ENCODE measurements at places on chromosomes 3 and 15.
A peak's percentile ranks its signal among the peaks of the same experiment; 100 is the strongest.

DNA sequence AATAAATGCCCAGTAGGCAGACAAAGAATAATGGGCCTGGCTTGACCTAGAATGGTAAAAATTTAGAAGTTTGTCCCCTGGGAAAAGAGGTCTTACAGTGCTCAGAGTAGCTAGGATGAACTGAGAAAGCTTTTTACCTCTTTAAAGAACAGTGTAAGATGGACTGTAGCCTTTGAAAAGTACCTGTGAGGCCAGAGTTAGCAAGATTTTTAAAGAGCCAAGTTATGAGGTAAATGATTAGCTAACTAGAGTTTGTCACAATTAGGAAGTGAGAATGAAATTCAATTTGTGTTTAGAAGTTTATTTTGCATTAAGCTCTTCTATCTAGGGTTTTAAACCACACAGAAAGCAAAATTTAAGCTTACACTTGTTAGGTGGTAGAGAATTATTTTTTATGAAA is 480.9 kb downstream of the ZIC1 start:
- no peak for DNase-seq

GRCh38 chr3:126828306-126828705 is 124.3 kb downstream of the CHCHD6 start:
- DNase-seq = no peak

DNA sequence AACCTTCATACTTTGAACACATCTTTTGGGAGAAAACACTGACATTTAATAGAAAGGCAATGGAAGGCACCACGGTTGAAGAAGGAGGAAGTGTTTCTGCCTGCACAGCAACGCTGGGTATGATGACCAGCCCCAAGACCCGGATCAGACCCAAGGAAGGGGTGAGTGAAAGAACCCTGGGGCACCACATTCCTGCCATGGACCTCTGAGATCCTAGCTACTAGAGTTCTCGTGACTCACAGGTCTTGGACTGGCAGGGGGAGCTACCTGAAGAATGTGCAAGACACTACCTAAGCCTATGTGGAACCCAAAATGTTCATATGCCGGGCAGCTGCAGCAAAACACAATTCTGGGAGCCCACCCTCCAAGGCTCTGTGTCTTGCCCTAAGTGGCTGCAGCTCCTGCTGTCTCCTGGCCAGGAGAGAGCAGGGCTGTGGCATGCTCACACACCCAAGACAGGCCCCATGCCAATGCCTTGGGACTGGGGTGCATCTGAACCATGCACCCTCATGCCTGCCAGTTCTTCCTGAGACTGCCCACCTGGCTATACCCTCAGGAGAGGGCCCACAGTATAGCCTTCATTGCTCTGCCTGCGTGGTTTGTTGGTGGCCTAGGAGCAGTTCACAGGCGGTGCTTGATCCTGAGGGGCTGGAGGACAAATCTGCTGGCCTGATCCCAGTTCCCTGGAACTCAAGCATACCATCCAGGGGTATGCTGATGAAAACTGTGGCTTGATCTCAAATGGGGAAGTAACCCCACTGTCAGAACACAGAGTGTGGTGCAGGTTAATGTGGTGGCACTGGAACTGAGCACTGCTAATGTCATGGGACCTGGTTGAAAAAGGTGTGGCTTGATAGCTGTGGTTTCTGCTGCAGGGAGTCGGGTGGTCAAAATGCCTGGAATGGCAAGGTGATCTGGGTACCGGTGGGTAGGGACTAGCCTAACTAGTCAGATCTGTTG is 353.3 kb upstream of the ARHGEF26 start:
- DNase-seq = no peak

GRCh38 chr3:169813757-169814517 is 1.2 kb upstream of the LRRC34 start:
- DNase-seq = peak; percentile 86

GRCh38 chr3:140088513-140088912 is 153.5 kb downstream of the CLSTN2 start:
- DNase-seq = no peak

DNA sequence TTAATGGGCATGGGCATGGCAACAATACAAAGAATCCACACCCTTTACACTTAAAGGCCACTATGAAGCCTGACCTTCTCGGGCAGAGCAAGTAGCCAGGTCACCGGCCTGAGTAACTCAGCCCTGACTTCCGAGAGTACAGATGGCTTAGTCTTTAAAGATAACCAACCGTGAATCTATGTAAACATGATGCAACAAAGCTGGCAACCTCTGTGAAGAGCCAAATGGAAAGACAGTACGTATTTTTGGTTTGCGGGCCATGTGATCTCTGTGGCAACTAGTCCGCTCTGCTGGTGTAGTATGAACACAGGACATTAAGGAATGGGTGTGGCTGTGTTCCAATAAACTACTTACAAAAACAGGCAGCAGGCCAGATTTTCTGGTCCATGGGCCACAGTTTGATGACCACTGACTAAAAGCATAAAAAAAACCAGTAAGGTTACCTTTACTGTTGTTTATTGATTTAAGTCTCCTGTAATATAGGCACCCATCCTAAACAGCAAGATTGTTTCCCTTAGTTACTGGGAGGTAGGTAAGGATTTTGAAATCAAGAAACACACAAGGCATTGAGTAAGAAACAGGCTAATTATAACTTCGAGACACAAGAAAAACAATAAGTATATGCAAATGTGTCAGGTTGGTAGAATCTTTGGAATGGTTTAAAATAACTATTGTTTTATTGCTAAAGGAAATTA is 14.5 kb downstream of the RIOX2 start:
- peak; percentile 18 for DNase-seq

GRCh38 chr3:134922101-134922500 is 127.0 kb downstream of the EPHB1 start:
- DNase-seq = no peak

DNA sequence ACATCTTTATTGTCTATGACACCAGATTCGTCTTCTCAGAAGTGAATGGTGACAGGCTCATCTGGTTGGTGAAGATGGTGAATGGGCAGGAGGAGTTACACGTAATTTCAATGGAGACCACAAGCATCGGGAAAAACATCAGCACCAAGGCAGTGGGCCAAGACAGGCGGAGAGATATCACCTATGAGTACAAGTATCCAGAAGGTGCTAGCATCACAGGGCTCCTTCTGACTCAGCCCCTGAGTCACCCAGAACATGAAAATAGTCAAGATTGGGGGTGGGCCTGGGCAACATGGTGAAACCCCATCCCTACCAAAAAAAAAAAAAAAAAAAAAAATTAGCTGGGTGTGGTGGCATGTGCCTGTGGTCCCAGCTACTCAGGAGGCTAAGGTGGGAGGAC is 32.6 kb downstream of the TGM4 start:
- no peak for DNase-seq

DNA sequence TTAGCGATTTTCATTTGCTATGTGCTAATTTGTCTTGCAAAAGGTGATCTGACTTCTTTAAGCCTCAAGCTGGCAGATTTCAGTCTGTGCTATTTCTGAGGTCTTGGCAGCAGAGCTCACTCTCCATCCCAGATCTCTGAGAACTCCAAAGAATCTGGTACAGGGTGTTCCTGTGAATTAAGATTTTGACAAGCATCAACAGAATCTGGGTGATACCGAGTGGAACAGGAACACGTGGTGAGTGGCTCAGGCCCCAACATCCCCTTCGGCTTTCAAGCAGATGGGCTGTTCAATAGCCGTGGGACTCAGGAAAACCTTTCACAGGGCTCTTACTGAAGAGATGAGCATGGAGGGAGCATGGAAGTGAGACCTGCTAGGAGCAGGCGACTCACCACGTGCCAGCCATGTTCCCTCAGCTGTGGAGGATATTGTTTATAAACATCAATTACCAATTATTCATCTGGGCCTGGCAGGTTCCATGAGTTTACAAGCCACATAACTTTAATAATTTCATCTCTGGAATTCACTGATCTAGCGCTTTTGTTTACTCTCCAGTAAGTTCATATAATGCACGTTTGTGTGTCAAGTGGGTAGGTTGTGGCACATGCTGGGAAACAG is 103.4 kb upstream of the SELENOK start:
- DNase-seq = no peak

DNA sequence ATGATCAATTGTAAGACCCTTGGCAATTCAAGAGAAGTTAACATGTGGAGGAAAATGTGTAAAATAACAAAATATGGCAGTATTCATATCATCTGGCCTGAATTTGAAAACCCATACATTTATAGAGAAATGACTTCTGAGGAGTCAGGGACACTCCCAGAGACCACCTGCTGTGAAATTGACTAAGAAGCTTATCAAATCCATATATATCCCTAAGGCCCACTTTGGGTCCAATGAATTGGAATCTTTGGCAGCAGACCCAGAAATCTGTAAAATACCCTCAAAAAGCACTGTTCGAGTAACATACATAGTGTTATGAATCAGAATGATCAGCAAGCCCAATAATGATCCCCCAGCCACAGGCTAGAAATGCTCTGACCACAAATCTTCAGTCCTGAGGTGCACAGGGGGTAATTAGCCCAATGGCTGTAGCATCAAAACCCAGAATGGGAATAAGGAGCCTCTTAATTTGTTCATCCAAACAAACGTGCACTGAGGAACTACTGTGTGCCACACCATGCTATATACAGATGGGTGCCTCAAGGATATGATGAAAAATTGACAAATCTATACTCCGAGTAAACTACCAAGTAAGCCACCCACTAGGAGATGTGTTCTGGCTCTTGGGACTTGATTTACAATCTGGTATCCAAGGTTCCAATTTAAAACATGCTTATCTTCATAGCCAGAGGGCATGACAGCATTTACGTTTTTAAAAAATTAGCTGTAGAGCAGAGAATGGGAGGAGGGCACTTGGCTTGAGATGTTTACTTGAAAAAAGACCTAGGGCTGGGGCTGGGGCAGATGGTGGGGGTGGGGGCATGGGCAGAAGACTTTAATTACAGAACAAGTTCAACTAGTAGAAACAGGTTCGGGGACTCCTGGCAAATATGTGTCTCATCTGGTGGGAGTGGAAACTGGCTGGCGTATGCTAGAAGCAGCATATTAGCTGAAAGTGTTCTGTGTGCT is 9.1 kb upstream of the ARHGEF3 start:
- no peak for DNase-seq

- DNase-seq = no peak
Observed at GRCh38 chr3:14858105-14858504, 39.3 kb downstream of the FGD5 start.

DNA sequence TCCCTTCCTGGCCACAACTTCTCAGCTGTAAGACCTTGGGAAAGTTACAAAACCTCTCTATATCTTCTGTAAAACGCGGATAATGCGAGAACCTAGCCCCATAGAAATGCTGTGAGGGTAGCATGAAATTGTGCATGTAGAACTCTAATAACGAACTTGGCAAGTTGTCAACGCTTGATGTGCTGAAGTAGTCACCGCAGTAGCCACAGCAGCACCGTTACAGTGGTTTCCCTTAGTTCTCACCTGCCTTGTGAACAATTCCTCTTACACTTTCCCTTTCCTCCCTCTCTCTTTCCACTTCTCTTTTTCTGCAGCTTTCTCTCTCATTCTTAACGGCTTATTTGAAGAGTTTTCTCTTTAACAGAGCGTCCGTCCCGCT is 447 bp upstream of the SHQ1 start:
- no peak for DNase-seq

DNA sequence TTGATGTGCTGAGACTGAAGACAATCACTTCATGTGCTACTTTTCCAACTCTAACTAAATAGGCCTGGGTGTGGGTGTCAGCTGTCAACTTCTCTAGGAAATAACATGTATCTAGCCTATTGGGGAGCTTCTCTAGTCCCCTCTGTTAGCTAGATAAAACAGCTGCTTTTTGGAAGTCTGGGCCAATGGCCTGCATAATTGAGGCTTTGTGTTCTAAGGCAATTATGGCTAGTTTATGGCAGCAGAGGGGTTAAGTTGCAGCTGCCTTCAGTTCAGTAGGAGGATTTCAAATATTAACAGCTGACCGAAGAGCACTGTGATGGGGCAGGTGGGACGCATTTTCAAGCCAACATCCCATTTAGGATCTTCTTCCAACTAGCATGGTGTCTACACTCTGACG is 6.4 kb downstream of the COL8A1 start:
- DNase-seq = no peak

DNA sequence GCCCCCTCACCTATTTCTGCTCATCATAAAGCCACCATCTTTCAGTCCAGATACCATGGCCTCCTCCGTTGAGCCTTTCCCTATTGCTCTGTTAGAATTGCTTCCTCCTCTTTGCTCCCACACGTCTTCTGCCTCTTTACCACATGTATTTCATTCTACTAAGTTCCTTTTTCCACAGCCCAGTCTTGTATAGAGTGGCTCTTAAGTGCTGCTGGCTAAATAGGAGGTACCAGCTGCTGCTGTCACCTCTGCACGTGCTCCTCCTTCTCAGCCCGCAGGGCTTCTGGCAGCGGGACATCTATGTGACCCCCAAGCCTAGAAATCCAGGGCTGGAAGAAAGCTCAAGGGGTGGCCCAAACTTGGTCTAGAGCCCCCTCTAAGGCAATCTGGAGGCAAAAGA is 38.8 kb upstream of the PLXND1 start:
- no peak for DNase-seq

DNA sequence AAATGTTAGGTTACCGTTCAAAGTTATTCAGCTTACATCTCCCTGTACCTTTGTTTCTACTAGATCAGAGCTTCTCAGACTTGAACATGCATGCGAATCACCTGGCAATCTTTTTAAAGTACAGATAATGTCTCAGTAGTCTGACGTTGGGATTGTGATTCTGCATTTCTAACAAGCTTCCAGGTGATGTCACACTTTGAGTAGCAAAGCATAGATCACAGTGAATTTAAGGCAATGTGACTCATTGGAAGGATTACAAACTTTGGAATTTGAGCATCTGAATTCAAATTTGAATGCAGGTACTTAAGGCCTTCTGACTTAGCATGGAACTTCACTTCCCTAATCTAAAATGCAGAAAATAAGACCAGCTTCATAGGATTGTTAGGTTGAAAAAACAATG is 10.8 kb upstream of the ZMAT3 start:
- DNase-seq = no peak

GRCh38 chr3:197444793-197445379 is 110.9 kb downstream of the BDH1 start:
- no peak for DNase-seq

- no peak for DNase-seq
Observed at GRCh38 chr3:41363830-41364523, 164.7 kb downstream of the CTNNB1 start.

GRCh38 chr15:64877435-64877834 is 34.3 kb upstream of the ANKDD1A start:
- peak; percentile 54 for DNase-seq

GRCh38 chr3:52983336-52983807 is 62.5 kb downstream of the SFMBT1 start:
- DNase-seq = peak; percentile 50

DNA sequence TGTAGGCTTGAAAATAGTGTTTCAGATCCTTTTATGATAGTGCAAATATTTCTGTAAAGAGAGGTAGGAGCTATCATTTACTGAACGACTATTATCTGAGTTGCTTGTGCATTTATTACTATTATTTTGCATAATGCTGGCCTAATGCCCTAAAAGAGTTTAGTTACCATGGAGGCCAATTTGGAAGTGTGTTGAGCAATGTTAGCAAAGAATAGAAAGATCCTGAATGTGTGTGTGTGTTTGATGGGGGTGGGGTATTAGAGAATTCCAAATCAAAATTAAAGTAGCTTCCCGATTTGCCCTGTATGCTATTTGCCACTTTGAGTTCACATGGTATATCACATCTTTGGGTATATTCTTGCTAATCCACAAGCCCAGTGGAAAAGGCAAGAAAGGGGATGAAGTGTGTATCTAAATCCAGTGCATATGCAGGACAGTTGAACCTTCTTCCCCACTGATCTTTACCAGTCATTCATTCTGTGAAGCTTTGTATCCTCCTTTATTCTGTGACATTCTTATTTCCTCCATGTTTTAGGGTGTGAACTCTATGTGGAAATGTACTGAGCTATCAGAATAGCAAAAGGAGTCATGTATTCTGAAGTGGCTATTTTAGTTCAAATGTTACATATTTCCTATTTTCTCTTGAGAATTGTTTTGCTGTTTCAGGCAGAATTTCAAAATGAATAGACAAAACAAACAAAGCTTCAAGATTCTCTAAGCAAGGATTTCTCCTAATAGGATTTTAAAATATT is 45.7 kb upstream of the PLSCR5 start:
- no peak for DNase-seq
